Fibroblast of the aortic adventitia (primary cell): ENCODE measurements at places on chromosomes 7 and 10.

- DNase-seq = no peak
Measured at GRCh38 chr7:137850972-137851945, 4.5 kb upstream of the DGKI start.

GRCh38 chr10:87658321-87658795, 1.3 kb upstream of the PAPSS2 start:
- no peak for DNase-seq

- no peak for DNase-seq
Measured at GRCh38 chr7:157937406-157937805, 600.6 kb downstream of the DNAJB6 start.

DNA sequence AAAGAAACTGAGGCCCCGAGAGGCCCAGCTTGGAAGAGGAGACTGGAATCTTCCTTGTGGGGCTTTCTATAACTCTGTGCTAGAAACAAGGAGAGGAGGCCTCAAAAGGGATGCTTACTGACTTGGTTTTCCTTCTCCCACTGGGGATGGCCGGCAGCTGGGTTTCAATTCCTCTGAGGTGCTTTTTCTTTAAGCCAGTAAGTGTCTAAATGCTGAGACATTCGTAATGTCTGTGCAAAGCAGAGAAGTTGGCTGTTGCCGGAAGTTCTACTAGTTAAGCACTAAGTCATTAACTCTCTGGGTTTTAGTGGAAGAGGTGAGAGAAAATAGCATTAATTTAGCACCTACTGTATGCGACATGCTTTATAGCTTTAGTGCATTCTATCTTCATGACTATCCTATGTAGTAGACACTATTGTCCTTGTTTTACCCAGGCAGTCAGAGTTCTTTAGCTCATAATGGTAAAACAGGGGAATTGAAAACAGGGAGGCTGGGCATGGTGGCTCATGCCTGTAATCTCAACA, 135.2 kb downstream of the RGS10 start:
- no peak for DNase-seq

DNA sequence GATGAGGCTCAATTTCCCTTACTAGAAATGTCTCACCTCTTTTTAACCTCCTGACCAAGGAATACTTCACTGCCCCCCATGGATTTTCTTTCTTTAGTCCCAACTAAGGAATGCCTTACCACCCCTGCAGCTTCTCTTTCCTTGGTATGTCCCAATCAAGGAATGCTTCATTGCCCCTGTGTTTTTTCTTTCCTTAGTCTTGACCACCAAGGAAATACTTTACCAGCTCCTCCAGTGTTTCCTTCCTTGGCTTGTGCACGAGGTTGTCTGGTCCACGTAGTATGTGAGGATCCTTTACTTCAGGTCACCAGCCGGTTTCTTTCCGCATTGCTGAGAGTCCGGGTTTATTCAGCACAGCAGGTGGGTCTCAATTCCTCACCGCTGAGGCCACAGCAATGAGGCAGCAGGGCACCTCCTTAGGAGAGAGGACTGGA, 59.3 kb downstream of the CYP2C9 start:
- DNase-seq = no peak

GRCh38 chr7:157018997-157019608, 8.6 kb upstream of the MNX1 start:
- no peak for DNase-seq

DNA sequence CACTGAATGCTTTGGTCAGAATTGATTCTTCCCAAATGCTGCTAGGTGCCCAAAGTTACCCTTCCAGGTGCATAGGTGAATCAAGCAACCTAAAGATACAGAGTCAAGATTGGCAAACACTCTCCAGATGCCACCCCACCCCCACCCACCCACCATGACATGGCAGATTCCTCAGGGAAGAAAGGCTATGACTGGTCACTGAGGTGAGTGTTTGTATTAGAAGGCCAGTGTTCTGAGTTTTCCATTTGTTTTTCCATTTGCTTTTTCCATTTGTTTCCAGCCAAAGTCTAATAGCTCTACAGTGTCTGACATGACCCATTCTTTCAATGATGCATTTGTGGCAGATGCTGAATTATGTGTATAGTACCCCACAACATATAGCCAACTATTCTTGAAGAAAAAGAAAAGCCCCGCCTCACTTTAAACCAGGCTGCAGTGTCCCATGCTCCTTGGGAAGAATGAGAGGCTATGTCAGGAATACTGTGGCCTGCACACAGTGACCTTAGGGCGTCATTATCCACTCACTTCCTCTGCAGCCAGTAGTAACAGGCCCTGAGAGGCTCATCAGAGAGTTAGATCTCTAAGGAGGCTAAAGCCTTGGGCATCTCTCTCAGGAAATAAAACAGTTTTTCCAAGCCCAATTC, 16.1 kb upstream of the HIBADH start:
- no peak for DNase-seq

- DNase-seq = peak; percentile 69
Measured at GRCh38 chr7:15305002-15305600, 256.7 kb downstream of the AGMO start.

- DNase-seq = no peak
Measured at GRCh38 chr10:24039897-24040296, 169.0 kb upstream of the KIAA1217 start.

DNA sequence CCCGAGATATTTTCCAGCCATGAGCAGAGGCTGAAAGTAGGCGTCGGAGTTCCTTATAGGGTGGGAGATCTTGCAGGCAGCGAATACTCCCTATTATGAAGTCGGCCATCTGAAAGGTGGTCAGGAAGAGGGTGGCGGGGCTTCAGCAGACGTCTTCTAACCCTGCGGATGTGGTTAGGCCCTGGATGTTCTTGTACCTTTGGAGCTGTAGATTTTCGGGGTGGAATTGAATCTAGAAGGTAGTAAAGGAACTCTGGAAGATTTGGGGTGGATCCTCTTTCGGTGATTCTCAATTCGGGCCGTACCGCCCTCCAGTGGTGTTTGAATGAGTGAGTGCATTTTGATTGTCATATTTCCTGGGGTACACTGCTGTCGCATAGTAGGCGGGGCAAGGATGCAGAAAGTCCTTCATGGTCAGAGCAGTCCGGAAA, 635 bp downstream of the NUP205 start:
- peak; percentile 54 for DNase-seq

DNA sequence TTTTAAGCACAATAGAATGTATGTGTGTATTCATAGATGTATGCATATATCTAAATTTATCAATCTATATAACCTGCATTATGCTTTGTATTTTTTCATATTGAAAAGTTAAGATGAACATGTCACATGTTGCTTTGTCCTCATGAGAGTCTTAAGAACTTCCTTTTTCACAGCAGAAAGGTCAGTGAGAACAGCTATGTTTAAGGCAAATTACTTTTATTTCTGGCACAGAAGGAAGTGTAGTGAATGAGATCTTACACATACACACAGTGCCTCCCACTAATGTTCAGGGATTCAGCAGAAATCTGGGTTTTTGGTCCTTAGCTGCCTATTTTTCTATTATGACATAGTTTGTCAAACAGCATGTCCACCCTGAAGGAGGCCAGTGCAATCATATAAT, 134.8 kb downstream of the TMEM26 start:
- DNase-seq = no peak

- no peak for DNase-seq
Measured at GRCh38 chr7:37977243-37977642, 56.8 kb downstream of the EPDR1 start.

DNA sequence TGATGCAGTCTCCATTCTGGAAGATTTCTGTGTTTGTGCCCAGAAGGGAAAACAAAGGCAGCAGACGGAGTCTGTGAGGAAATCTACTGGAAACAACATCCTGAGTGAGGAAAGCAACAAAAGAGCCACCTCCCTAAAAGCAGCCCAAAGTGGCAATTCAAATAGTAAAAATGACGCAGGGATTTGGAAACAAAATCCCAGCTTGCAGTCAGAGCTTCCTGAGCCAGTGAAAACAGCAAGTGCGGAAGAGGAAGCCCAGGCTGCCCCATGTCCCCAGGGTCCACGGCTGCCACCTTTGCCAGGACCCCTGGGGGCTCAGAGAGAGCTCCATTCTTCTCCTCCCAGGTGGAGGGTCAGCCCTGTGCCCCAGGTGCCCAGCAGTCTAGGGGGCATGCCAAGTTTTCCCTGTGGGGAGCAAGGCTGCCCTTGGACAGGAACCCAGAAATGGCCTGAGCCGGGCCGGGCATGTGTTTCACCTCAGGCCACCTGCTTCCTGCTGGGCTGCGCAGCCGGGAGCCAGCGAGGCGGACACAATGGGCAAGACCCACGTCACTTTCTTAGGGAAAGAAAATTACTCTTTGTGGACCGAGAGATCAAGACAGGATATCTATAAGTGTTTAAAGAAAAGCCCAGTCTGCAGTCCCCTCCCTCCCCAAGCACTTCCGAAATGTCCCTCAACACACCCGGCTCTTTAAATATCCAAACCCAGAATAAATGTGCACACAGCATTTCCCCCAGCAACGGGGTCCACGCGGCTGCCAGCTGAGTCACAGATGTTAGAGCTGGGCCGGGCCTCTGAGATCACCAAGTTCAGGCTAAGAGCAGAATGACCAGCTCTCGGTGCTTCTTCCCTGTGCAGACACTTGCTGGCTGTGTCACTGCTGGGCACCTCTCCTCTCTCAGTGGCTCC, 231.1 kb downstream of the ARHGAP12 start:
- DNase-seq = peak; percentile 95

DNA sequence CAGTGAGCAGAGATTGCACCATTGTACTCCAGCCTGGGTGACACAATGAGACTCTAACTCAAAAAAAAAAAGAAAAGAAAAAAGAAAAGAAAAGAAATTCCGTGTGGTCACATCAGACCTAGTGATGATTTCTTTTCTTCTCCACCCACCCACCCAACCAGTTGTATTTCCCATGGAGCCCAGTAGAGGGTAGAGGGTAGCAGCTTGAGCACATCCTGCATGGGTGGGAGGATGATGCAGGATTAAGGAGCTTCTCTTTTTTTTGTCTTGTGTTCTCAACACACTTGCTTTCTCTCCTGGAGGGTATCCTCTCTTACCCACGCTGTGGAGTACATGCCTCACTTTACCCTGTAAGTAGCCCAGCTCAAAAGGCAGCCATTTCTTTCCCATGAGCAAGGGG, 118.6 kb upstream of the CARD11 start:
- DNase-seq = peak; percentile 27

- DNase-seq = peak; percentile 68
Measured at GRCh38 chr10:13348216-13349017, at the start of gene SEPHS1. Gene SEPHS1 (minus strand): TSS chr10:13348293. CDS start chr10:13344950, 3,343 bp downstream.

GRCh38 chr7:200704-201103, 8.3 kb downstream of the FAM20C start:
- DNase-seq = no peak

DNA sequence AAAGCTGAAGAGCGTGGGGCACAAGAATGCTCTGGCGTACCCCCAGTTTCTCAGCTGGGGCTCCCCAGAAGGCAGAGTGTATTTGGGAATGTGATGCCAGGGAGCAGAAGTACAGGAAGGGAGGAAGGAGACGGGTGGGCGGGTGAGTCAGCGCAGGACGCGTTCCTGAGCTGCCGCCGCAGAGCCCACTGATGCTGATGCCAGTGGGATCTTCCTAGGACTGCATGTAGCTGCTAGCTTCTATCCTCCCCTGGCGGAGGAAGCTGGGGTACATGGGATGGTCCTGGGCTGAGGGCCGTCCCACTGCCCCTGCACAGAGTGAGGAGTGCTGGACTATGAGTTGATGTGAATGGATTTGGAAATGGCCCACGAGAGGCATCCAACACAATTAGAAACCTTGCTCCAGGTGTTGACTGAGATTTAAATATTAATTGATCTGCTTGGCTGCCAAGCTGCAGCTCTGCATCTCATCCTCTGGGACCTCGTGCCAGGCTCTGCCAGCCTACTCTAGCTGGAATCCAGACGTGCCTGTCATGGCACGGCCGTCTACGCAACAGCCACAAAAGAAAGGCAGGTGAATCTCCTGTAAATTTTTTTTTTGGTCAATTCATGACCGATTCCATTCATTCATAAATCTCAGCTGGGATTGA, 66.2 kb upstream of the RHEB start:
- DNase-seq = no peak

GRCh38 chr10:51521605-51522004, 177.8 kb downstream of the CSTF2T start:
- DNase-seq = no peak

DNA sequence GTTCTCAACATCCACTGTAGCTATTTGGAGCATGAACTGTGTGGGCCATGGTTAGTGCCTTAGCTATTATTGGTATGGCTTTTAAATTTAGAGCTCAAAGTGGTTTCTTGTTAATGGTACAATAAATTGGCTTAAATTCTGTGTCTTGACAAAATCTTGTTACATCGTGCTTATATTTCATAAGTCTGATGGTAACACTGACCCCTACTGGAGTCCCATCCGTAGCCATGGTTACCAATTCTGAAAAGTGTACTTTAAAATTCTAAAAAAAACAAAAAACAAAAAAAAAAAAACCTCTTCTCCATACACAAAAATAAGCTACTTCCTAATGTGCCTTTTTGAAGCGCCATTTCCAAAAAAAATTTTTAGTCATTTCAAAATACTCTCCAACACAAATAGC, 6.4 kb upstream of the RPP30 start:
- DNase-seq = peak; percentile 56

GRCh38 chr7:88184848-88185304, 35.0 kb downstream of the SRI start:
- peak; percentile 55 for DNase-seq

DNA sequence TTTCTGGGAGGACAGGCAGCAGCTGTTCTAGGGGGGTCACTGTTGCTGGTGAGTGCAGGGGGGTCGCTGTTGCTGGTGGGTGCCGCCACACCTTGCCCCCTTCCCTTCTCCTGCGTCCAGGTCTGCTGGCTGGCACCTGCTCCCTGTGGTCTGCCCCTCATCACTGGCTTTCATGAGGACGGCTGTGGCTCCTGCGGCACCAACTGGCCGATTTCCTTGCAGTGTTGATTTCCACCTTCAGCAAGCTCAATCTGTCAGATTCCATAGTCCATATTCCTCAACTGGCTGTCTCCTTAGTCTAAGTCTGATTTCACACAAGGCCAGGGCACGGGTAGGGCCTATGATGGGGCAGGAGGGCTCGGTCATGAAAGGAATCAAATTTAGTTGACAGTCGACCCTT, 23.4 kb upstream of the GRB10 start:
- no peak for DNase-seq

DNA sequence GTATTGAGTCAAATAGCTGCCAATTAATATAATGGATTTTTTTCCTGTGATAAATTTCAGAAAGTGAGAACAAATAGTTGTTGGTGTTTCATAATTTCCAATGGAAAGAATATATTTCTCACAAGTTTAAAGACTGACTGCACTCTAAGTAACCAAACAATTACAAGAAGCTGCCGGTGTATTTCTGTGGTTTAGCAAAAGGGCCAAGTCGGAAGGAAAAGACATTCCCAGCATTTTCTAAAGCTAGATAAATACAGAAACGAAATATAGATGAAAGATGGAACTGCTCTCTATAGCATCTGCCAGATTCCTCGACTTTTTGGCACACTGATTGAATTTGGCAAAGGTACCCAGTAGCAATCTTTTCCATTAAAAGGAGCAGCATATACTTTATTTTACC, 92.7 kb upstream of the MKX start:
- no peak for DNase-seq

- DNase-seq = no peak
Measured at GRCh38 chr10:60073781-60074656, 167.7 kb upstream of the CCDC6 start.

GRCh38 chr7:157320608-157320980, 16.2 kb upstream of the DNAJB6 start:
- peak; percentile 50 for DNase-seq
